ENCODE measurements at places on chromosomes 13 and 19.

DNA sequence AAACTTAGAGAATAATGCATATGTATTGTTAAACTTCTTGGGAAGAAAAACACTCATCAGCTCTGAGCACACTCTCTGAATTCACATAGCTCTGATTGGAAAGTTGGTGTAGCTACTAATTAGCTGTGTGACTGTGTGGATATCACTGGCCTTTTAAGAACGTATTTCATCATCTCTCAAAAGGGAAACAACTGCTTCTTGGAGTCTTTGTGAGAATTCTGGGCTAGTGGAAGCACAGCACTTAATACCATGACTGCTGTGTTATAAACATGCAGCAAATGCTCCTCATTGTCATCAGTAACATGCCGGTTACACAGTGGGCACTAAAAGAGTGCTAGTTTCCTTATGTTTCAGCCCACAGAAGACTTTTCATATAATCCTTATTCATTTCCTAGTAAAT lies 220.9 kb upstream of the CSNK1A1L start:
- no peak for DNase-seq

- no peak for DNase-seq
These were observed 151.1 kb upstream of the TSHZ3 start for GRCh38 chr19:31500197-31500830.

- no peak for DNase-seq
These were observed 13.1 kb downstream of the XRCC1 start for GRCh38 chr19:43562226-43562697.

- no peak for DNase-seq
These were observed 6.9 kb downstream of the ETFB start for GRCh38 chr19:51359294-51359693.

DNA sequence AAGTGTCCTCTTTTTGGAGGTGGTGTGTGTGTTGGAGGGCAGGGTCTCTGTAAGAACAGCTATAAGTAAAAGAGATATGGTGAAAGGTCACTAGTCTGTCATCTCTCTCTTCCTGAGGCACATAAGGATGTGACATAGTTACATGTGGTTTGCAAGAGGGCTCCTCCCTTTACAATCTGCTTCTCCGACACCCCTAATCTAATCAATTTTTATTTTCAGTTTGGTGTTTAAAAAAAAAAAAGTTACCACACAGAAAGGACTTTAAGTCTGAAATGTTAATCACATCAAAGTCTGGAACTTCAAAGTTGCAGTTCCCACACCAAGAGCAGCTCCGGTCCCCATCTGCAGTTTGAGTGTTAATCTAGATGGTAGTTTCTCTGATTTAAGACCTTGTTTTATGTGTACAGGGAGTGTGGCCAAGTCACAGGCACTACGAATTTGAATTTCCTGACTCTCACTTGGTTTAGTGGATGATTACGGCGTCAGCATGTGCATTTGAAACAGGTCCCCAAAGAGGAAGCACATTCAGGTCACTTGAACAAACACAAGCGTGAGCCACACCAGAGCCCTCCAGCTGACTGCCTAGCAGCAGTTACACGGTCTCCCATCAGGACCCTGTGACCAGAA lies 53.1 kb downstream of the FOXO1 start:
- DNase-seq = peak; percentile 70

GRCh38 chr19:5196832-5197231 lies 143.8 kb downstream of the PTPRS start:
- DNase-seq = no peak

DNA sequence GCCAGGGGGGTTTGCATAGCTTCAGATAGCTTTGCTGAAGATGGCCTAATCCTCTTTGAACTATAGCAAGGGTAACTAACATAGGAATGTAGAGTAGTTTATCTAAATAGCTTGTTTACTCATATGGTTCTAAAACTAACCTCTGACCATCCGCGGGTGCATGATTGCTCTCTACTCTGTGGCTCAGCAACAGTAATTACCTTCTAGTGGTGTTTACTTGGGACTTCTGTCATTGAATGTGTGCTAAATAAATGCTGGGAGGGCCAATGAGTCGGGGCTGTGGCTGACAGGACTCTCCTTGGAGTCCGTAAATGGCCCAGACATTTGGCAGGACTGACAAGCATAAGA lies 1461.9 kb downstream of the UQCRFS1 start:
- DNase-seq = no peak

DNA sequence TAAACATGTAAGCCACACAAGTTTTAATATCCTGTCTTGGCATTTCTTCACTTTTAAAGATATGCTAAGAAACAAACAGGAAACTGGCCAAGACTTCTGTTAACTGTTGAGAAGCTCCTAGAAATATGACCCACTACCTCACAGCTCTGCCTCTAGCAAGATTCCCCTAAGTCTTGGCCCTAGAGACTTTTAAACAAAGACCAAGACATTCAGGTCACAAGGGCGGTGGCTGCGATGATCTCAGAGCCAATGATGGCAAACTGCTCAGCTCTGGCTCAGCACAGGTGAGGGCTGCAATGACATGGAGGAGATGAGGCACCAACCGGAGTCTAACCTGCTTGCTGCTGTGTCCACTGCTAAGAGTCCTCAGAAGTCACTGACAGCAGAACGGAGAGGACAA lies 114.8 kb downstream of the SUCLA2 start:
- DNase-seq = peak; percentile 8

DNA sequence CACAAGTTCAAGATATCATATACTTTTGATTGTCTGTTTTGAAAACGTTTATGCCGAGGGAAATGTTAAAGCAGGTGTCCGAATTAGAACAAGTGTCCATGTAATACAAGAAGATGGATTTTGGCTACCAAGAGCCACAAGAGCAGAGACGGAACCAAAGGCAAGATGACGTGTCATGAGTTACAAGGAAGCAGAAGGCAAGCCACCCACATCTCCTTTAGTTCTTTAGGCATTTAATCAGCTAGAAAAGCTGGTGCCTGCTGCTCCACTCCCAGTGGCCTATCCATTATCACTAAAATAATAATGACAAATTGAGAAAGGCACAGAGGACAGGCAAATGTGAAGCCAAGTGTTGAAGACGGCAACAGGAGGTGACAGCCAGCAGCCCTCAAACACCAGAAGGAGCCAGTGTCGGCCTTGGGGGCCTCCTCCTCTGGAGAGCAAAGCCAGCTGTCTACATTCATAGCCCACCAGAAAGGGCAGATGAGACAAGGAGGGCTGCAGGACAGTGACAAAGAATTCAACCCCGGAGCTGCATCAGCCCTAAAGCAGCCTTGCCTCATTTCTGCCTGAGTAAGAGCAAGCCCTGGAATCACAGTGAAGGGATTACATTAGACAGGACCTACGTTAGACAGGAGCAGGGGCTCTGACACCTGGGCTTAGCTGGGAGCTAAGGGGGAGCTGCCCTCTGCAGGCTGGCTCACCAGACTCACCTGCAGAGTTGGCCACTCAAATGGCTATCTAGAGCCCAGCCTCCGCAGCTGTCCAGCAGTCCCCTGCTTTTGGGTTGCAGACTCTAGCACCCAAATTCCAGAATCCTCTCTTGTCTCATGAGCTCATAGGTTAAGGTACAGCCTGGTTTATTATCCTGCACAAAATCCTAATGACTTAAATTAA lies 569.9 kb downstream of the UQCRFS1 start:
- DNase-seq = no peak

DNA sequence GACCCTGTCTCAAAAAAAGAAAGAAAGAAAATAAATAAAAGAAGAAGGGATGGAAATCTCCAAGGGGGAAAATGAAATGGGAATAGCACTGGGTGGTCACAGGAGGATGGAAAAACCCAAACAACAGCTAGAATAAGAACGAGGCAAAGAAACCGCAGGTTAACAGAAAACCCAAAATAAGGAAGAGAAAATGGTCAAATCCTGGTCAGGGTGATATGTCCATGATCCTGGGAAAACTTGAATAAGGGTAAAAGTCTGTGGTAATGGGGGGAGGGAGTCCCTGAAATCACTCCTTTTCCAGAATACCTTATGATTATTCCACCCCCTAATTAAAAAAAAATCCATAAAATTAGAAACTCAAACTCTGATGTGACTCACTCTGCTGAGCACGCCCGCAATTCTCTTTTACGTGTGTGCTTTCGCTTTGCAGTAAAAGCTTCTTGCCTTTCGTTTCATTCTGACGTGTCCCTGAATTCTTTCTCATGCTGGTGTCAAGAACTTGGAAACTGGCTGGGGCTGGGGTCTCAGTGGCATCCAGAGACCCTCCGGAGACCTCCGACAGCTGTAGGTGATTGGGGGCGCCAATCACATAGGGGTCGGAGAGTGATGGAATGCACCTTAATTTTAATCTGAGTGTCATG lies 4.3 kb upstream of the NAXD start:
- DNase-seq = no peak

GRCh38 chr19:718991-719512 lies 10.3 kb downstream of the PALM start:
- DNase-seq = no peak

DNA sequence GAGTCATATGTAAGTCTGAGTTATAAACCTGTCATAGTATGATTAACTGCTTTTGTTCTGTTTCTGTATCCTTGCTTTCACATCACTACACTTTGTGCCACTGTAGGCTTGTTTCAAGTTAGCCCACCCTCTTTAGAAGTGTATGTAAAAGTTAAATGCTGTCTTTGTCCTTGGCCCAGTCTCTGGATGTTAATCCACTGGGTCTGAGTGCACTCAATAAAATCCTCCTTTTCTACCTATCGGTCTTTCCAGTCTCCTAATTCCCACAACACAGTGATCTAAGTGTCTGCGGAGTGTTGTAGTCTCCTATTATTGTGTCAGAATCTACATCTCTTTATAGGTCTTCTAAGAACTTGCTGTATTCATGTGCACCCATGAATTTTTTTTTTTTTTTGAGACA lies 14.1 kb downstream of the ZNF429 start:
- DNase-seq = no peak

DNA sequence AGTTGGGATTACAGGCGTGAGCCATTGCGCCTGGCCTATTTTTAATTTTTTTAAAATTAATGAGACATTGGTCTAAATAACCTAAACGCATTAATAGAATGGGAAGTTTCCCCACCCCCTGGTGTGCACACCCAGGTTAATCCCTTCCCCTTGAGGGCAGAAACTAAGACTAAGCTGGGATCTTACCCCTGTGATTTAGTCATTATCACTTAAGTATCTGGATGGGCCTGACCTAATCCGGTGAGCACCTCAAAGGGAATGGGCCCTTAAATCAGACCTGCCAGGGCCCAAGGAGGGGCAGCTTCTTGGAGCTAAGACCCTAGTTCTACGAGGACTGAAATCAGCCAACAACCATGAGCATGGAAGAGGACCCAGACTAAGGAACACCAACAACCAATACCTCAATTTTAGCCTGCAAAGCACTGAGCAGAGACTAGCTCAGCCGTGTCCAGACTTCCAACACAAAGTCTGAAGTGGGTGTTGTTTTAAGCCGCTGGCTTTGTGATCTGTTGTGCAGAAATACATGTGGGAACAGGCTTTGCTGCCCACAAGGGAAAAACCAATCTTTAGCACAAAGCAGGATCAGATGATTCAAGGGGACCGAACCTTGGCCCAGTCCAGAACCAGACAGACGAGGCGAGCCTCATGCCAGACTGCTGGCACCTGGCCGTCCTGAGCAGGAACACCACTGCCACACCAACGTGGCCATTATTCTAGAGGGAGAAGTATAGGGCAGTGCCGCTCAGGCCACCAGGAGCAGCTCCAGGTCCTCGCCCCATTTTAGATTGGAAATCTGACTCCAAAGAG lies 7.1 kb downstream of the UBE2S start:
- no peak for DNase-seq

DNA sequence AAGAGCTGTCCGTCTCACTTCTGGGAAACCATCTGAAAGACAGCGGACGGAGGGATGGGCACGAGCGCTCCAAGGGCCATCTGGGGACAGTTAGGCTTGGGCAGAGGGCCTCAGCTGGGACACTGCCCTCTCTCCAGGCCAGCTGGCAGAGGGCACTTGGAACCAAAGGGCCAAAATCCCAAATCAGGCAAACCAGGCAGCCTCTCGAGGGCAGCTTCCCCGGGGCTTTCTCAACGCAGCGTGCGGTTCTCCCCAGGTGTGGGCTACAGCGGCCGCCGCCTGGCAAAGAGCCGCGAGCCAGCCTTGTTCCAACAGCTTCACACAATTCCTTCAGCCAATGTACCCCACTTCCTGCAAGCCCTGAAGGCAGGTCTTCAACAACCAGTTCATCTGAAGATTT lies 5.0 kb downstream of the MLLT1 start:
- DNase-seq = no peak

DNA sequence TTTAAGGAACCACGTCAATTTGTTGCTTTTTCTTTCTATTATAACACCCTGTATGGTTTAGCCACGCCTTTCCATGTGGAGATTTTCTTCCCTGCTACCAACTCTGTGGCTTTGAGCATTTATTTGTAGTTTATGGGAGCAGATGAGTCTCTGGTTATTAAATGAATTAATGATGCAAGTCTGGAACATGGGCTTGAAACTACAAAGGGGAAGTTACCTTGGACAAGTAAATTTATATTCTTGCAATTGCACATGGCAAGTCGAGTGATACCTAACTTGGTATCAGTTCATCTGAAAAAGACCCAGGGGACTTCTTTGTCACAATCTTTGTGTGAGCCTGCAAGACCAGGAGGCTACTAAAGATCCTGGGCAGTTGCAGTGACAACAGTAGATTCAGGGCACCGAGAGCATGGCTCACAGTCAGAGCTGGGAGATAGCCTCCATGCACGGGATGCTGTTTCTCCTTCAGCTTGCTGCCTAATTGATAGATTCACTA lies 24.4 kb downstream of the B3GLCT start:
- no peak for DNase-seq

DNA sequence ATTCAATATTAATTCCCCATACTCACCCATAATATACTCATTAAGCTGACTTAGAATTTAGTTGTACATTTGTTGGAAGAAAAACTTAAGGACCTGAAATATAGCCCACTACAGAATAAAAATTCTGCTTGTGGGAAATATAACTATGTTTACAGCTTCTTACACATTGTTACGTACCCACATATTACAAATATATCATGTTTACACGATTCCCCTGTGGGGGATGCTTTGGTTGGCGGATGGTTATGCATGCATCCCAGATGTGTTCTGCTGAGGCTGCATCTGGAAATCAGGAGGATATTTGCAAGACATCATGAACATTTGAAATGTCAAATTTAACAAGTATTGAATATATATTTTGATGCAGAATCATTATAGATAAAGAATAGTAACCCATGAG lies 79.5 kb upstream of the KL start:
- no peak for DNase-seq

- DNase-seq = peak; percentile 73
These were observed 19.2 kb downstream of the CEACAM6 start for GRCh38 chr19:41774515-41774980.

DNA sequence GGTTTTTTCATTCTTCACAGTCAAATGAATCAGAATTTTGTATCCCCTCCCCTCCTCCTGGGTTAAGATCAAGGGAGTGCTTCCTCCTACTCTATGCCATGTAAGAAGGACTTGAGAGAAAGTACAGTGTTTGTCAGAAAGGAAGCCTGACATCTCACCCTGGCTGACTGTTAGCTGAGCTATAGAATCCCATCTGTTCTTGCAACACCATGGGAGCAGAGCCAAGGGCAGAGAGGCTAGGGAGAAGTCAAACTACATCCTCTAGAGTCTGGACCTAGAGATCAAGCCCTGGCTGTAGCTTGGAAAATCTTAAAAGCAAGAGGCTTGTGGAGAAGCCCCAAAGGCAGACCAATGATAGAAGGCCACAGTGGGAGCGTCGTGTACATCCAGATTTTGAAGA lies 145.9 kb downstream of the OLFM4 start:
- DNase-seq = no peak
